ENCODE measurements at places on chromosomes 7 and 10.
A peak's percentile ranks its signal among the peaks of the same experiment; 100 is the strongest.

GRCh38 chr10:132064771-132065437, 842 bp upstream of the JAKMIP3 start:
- no peak for DNase-seq

- no peak for DNase-seq
Measured at GRCh38 chr10:625333-625696, 64.2 kb downstream of the DIP2C start.

- DNase-seq = no peak
Measured at GRCh38 chr10:102508506-102508905, 4.7 kb downstream of the SUFU start.

DNA sequence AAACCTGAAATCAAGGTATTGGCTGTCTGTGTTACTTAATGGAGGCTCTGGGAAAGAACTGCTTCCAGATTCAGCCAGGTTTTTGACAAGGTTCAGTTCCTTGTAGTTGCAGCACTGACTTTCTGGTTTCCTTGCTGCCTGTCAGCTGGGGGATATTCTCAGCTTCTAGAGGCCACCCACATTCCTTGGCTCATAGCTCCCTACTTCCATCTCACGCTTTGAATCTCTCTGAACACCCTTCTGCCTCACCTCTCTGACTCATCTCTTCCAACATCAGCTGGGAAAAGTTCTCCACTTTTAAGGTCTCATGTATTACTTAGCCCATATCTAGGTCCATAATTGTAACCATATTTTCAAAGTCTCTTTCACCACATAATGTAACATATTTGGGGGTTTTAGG, 22.9 kb upstream of the GPR22 start:
- DNase-seq = peak; percentile 52

DNA sequence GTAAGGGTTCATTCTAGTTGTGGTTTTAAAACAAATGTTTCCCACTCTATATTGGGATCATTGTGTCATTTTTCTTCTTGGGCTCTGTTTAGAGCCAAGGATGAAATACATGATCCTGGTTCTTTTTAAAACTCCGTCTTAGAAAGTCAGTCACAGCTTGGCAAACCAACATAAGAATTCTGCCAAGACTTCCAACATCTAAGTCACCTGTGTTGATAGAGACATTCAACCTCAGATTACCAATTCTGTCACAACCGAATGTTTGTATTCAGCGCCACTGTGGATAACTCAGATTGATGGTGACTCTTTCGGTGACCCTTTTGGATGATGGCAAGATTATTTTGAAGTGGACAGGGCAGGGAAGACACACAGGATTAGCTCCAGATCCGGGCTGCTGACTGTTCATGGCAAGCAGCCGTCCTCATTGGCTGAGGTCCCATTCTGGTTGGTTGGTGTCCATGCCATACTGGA, 255.4 kb downstream of the ARHGAP21 start:
- peak; percentile 51 for DNase-seq

DNA sequence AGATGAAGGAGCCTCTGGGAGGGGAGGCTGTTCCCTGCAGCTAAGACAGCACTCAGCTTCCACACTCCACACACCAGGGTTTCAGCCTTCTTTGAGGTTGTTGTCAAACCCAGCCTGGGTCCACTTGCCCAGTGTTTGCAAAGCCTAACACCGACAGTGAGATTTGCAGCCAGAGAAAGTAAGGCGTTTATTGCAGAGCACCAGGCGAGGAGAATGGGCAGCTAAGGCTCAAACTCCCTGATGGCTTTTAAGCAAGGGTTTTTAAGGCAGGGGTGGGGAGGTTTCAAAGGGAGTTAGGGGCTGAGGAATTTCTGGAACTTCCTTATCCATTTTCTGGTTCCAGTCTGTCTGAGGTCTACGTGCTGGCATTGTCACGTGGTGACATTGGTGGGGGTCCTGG, 4.7 kb upstream of the ZNF775 start:
- DNase-seq = no peak

DNA sequence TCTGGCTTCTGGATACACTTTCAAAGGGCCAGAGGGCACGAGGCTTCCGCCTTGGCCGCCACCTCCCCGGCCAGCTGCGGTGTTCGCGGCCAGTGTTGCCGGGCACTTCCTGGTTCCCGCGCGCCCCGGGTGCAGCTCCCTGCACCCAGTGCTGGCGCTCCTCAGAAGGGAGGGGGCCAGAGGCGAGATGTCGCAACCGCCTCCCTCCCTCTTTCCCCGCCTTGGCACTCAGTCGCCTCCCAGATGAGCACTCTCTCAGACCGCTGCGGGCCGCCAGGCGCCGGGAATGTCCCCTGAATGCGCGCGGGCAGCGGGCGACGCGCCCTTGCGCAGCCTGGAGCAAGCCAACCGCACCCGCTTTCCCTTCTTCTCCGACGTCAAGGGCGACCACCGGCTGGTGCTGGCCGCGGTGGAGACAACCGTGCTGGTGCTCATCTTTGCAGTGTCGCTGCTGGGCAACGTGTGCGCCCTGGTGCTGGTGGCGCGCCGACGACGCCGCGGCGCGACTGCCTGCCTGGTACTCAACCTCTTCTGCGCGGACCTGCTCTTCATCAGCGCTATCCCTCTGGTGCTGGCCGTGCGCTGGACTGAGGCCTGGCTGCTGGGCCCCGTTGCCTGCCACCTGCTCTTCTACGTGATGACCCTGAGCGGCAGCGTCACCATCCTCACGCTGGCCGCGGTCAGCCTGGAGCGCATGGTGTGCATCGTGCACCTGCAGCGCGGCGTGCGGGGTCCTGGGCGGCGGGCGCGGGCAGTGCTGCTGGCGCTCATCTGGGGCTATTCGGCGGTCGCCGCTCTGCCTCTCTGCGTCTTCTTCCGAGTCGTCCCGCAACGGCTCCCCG, at the start of gene FFAR4:
Gene FFAR4 (plus strand): TSS at position 231 of the 842 bp plus-strand sequence. CDS start 56 bp downstream, at position 287.
- DNase-seq = no peak

DNA sequence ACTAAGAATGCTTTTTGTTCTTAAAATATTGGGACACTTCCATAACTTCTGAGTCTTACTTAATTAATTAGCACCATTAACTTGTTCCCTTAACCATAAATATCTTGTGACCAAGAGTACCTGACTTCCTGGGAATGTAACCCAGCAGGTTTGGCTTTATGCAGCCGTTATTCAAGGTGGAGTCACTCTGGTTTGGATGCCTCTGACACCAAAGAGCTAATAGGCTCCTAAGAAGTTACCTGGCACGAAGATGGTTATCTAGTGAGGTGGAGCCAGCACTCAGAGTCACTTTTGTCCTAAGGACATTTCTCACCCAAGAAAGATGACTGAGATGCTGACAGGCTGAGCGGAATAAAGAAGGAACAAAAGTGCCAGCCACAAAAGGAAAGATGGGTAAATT, 172.3 kb downstream of the C1GALT1 start:
- DNase-seq = no peak

DNA sequence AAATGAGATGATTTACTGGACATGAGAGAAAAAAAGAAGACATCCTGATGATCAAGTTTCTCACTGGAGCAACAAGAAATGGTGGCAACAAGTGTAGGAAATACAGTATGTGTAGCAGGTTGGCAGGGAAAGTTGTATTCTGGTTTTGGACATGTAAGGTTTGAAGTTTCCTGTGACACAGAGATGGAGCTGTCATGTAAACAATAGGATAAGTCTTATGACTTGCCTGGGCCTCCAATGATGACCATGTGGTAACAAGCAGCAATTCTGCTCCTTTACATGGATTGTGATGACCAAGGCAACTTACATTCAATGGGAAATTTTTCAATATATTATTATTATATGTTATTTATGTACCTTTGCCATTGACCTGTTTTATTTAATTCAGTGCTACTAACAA, 125.4 kb downstream of the KMT2E start:
- no peak for DNase-seq

GRCh38 chr7:137245186-137245585, 98.3 kb downstream of the PTN start:
- DNase-seq = no peak

DNA sequence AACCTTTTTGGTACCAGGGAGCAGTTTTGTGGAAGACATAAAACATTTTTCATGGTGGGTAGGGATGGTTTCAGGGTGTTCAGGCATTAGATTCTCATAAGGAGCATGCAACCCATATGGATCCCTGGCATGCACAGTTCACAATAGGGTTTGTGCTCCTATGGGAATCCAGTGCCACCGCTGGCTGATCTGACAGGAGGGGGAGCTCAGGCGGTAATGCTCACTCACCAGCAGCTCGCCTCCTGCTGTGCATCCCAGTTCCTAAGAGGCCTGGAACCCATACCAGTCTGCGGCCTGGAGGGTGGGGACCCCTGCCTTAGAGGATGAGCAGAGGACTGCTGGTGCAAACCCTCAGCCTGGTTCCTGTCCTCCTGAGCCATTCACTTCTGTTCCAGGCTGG, 561.7 kb downstream of the SDK1 start:
- DNase-seq = no peak

DNA sequence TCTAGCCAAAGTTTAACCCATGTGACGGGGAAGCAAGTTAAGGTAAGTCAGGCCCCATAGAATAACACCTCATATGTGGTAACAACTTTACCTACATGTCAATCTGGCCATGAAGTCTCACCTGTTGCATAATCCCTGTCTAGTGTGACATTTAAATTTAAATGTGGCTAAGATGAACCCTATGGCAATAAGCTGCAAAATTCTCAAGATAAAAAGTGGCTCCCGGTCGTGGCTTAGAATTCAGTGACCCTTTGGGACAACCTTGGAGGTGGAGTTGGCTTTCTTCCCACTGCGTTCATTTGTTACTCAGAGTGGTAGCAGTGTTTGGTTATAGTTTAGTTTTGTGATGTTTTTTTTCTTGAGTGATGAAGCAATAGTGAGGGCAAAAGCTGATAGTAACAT, 90.6 kb downstream of the ARID5B start:
- DNase-seq = peak; percentile 85

DNA sequence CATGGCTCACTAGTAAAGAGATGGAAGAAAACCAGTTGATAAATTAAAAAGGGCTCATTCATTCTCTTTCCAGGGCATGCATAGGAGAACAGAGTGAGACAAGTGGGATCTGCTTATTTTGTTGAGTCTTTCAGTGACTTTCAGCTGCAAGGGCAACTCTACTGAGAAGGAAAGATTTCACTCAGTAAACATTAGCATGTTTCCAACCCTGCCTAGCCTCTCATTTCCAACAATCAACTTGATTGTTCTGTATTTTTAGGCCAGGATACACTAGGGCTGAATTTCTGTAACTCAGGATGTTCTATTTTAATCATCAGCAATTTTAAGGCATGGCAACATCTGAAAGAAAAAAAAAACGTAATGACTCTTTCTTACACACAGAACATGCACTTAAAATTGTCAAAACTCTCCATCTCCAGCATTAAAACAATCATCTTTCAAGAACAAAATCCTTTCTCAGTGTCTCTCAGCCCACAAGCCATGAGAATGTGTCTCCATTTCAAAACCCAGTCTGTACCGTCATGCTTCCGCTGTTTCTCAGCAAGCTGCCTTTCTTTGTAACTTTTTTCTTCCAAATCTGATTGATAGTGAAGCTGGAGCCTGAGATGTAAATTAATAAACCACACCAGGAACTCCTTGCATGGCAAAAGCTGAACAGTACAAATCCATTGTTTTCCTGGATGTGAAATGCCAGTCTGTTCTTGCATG, 147.2 kb upstream of the KLF14 start:
- peak; percentile 24 for DNase-seq

- DNase-seq = no peak
Measured at GRCh38 chr10:5443429-5443828, 31.1 kb downstream of the NET1 start.

DNA sequence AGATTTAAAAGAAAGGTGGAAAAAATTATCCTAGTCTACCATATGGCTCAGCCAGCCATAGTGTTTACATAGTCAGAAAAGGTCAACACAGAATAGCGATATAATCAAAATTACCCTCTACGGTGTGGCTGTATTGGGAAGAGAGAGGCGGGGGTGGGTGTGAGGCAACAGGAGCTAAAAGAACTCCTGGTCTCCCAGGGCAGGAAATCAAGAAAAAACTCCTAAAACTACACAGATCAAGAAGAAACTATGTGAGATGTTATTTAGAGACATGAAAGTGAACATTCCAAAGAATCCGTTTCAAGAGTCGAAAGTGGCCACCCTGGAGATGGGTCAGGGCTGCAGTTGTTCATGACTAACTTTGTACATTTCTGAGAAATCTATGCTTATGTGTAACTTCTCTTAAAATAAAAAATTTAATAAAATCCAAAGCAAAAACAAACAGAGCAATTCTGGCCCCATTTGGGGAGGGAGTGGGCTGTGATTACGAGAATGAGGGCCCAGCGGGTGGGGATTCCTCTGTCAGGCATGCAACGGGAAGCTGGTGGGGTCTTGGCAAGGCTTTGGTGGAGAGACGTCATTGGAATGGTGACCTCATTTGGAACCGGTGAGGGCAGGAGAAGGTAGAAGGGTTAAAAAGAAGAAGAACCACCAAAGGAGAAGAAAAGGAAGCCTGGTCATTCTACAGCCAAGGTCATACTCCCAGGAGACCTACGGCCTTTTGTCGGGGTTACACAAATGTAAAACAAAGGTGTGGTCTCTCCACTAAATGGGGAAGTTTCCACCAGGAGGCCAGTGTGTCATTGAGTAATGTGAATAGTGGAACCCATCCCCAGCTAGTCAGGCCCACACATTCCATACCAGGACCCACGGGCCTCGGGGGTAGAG, 71.2 kb upstream of the DUSP5 start:
- DNase-seq = peak; percentile 90

GRCh38 chr10:76899490-76899889, 738.1 kb downstream of the KCNMA1 start:
- peak; percentile 27 for DNase-seq

DNA sequence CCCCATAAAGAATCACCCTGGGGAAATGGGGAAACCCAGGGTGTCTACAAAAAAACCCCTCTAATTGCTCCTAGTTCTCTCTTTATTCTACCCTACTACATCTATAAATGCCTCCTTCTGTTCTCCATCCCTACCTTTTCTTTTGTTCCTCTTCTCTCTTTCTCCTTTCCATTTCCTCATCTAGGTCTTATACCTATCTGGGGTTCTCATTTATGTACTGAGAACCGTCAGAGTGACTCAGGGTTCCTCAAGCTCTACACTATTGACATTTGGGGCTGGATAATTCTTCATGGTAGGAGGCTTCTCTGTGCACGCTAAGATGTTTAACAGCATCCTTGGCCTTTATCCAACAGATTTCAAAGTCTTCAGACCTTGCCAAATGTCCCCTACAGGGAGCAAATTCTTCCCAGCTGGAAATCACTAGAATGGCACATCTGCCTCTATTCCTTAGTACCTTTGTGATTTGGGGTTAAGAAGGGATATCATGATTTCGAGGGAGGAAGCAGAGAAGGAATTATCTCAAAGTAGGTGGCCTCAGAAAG, 137.4 kb upstream of the PTN start:
- DNase-seq = peak; percentile 17

DNA sequence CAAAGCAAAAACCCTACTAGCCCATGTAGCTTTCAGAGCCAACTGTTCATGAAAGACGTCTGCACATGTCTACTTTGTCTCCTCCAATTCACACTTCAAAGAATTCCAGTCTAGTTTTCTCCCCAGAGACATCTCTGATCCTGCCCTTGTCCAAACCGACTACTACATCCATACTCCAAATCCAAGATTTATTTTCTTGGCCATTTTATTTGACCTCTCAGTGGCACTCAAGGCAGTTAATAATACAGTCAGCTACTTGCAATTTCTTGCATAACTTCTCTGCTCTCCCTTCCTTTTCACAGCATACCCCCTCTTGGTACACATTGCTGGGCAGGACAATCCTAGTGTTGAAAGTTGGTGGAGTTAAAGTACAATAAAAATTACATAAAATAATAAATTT, 170.9 kb upstream of the INHBA start:
- peak; percentile 77 for DNase-seq
